ENCODE measurements at places on chromosomes 2 and 18.

GRCh38 chr2:102002228-102002627 is 10.5 kb downstream of the IL1R2 start:
- no peak for DNase-seq

DNA sequence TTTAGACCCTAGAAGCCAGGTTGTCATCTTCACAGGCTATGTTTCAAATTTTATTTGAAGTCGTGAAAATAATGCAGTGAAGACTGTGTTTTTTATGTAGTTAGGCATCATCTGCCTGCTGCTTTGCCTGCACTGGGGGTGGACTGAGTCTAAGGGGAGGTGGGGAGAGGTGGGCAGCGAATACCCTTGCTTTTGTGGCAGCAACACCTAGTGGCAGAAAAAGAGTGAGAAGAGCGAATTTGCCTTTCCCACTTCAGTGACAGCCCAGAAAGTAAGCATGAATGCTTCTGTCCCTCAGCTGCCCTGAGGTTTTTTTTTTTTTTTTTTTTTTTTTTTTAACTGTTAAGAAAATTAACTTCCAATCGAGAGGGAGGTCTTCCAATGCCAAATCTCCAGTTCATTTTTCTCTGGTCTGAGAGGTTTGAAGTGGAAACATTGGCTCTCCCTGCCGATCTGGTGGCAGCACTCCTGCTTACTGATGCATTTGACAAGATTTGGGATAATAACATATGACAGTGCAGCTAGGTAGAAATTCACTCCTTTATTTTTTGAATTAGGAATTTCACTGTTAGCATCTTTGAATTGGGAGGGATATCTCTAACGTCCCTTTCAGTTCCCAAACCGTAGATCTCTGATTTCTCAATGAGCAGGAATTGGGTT is 60.3 kb upstream of the LYPD6B start:
- DNase-seq, result no peak

DNA sequence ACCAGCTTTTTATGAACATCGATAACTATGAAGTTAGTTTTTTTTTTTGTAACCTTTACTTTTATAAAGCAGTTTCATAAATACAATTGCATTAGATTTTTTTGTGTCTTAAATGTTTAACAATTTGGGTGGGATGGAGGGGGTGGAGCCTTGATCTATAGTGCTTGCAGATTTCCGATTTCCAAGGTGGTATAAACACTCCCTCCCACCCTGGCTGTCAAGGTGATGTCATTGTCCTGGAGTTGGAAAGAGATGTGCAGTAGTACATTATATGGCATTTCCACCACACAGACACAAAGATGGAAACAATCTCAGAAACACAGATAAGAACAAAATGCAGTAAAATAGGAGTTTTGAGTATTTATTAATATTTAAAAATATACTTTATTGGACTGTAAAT is 114.4 kb downstream of the TTN start:
- no peak for DNase-seq

DNA sequence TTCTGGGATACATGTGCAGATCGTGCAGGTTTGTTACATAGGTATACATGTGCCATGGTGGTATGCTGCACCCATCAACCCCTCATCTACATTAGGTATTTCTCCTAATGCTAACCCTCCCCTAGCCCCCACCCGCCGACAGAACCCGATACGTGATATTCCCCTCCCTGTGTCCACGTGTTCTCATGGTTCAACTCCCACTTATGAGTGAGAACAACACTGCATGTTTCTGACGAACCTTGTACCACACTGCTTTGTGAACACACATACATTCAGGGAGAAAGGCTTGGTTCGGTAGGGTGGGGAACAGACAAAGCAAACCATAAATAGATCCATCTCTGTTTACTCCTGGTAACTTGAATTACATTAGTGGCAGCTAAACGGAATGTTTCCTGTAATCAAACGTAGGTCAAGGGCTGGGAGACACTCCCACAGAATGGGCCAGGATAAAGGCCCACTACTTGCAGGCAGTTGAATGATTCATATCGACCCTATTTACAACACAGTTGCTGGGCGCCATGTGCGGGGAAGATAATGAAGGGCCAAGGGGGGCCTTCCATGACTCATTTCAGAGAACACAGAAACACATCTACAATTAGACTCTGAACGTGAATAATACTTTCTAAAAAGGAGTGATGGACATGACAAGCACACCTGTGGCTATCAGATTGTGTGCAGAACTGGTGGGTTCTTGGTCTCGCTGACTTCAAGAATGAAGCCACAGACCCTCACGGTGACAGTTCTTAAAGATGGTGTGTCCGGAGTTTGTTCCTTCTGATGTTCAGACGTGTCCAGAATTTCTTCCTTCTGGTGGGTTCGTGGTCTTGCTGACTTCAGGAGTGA is 56.8 kb upstream of the KIDINS220 start:
- DNase-seq, result no peak

DNA sequence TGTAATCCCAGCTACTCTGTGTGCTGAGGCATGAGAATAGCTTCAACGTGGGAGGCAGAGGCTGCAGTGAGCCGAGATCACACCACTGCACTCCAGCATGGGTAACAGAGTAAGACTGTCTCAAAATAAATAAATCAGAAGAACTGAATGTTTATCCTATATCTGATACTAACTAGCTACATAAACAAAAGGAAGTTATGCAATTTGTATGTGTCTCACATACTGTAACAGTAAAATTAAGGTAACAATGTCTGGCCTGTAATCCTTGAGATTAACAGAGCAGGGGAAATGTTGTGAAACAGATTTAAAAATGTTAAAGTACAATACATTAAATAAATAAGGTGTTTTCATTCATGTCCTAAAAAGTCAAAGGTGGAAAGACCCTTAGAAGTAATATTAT is 150.8 kb downstream of the MEMO1 start:
- DNase-seq, result no peak

- no peak for DNase-seq
These were observed 104.7 kb upstream of the SLC66A3 start for GRCh38 chr2:11050565-11050964.

DNA sequence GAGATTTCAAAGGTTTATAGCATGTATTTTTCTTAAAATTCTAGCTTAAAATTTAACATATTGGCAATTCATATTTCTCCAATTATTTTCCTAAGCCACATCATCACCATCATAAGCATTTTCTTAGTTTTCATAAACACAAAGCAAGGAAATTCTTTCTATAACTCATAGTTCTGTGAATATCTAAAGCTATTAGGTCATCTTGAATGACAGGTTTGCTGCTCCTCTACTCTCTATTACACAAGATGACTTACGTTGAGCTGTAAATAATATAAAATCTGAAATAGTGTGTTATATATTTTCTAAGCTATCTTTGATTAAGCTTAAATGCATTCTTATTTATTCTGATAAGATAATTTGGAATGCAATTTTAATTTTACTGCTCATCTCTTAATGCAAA is 984.6 kb upstream of the CNTNAP5 start:
- DNase-seq, result no peak

- DNase-seq, result no peak
These were observed 49.6 kb downstream of the KIF5C start for GRCh38 chr2:148924514-148925178.

DNA sequence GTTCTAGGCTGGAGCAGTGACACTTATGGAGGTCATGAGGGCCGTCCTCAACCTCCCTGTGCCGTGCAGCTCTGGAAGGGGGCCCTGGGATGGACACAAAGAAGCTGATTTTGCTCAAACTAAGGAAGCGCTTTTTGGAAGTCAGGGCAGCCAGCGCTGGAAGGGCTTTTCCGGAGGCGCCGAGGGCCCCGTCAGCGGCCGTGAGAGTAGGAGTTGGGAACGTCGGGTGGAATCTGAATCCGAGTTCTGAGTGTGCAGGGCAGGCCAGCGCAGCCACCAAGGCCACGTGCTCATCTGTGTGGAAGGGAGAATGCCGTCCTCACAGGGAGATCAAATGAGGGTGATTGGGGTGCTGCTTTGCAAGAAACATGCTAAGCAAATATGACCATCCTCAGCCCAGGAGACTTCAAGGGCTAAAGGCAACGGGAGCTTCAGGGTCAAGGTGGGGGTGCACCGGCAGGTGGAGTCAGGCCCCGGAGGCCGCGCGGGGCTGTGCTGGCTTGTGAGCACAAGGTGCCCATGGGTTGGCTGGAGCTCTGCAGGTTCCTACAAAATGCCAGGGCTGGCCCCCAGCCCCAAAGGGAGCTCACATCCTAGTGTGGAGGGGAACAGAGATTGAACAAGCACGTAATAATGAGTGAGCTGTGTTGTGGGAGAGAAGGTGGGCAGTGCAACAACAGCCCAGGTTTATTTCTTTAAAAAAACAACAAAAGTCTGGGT is 70.4 kb upstream of the HPCAL1 start:
- no peak for DNase-seq

GRCh38 chr2:160315337-160315736 is 115.3 kb upstream of the ITGB6 start:
- DNase-seq, result no peak

- no peak for DNase-seq
These were observed 156.4 kb downstream of the ZFP36L2 start for GRCh38 chr2:43070030-43070429.

GRCh38 chr18:50559752-50560680 is at the start of gene MAPK4:
Gene MAPK4, plus strand, starts transcription at chr18:50560087. Its CDS starts 103,872 bp downstream, at chr18:50663959.
- DNase-seq, result peak; percentile 51

- DNase-seq, result no peak
These were observed 197 bp downstream of the GDF7 start for GRCh38 chr2:20667151-20667530.

GRCh38 chr2:179558010-179558934 is 293.6 kb upstream of the SESTD1 start:
- DNase-seq, result no peak

DNA sequence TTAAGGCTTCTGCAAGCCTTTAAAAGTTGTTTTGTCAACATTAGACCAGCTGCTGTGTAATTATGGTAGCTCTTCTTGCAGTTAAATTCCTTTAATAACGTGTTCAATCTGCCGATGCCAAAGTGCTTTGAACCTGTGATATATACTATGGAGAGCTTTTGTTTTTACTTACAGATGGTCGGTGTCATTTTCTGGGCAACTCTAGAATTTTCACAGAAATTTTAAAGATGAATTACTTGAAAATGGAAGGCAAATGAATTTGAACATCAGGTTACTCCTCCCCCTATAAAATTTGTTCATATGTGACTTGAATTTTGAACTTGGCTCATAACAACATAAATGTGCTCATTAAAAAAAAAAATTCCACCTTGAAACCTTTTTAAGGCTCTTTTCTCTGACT is 23.0 kb downstream of the LYPD6 start:
- no peak for DNase-seq

DNA sequence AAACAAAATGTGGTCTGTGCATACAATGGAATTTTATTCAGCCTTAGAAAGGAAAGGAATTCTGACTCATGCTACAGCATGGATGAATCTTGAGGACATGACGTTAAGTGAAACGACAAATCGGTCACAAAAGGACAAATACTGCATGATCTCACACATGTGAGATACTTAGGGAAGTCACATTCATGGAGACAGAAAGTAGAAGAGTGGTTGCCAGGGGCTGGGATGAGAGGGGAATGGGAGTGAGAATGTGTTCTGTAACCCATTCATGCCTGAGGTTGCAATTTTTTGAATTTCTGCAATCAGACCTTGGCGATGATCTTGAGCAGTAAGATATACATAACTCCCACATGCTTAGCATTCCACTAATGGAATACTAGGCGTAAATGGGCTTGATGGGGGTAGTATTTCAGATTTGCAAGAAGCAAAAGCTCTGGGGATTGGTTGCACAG is 22.0 kb downstream of the FHL2 start:
- no peak for DNase-seq

DNA sequence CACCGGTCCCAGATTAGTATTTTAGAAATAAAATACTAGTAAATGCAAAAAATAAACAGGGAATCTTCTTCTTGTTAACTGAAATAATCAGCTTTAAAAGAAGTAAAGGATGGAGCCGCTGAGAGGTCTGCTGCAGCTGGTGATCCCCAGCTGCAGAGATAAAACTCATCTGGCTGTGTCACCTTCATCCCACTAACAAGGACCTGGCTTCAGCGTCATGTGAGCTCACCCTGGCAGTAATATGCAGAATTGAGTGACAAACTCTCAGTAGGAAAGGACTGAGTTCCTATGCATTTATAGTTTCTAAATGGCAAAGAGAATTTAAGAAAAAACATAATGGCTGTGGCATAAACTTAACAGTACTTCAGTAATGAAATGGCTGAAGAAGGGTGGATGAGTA is 27.3 kb downstream of the VPS4B start:
- DNase-seq, result no peak

DNA sequence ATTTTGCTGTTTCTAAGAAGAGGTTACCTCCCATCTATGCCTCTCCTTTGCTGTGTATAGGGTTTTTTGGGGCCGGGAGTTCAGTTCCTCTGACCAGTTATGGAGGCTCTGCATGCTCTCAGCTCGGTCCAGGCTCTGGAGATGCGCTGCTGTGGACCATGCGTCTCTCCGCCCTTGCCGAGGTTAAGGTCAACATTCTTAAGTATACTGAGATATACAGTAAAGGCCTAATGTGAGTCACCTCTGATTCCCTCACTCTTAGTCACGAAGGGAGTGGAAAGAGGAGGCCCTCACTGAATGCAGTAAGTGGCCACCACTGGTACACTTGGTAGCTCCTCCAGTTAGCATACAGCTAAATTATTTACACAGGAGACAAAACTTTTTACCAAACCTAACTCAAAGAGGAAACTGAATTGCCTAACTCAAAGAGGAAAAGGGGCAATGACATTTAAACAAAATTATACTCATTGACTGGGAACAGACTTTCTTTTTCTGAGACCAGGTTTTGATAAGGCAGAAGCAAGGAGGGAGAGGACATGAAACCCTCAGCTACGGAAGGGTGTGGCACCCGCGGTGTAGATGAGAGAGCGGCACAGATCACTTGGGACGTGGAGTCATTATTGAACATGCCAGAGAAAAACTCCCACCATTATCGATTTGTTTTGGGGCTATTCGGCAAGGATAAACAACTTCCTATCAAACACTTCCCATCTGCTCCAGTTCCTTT is 98.7 kb downstream of the COPS8 start:
- DNase-seq, result peak; percentile 68

- no peak for DNase-seq
These were observed 118.6 kb upstream of the SP5 start for GRCh38 chr2:170596576-170596975.

GRCh38 chr2:85318222-85319074 is 9.3 kb downstream of the TGOLN2 start:
- peak; percentile 46 for DNase-seq

GRCh38 chr2:31430439-31431165 is 16.1 kb upstream of the XDH start:
- no peak for DNase-seq

- peak; percentile 34 for DNase-seq
These were observed 82.0 kb upstream of the SLC66A3 start for GRCh38 chr2:11073251-11073650.

- peak; percentile 28 for DNase-seq
These were observed 120.3 kb downstream of the MEP1B start for GRCh38 chr18:32310101-32310500.

All from AG08396 (cell line).